ENCODE measurements at places on chromosomes 1 and 21.

DNA sequence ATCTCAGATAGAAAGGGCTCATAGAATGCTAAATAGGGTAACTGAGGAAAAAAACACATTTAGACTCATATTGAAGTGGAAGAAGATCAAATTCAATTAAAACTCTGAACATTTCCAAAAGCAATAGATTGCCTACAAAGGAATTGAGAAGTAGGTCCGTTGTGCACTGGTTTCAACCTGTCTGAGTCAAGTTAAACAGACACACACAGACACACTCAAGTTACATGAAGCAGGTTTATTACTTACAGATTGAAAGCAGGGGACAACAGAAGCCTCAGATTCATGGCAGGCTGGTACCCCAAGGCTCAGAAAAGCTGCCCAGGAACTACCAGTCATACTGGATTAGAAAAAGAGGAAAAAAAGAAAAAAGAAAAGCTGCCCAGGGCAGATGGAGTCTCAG, 20.7 kb upstream of the S100A2 start:
- DNase-seq = no peak

DNA sequence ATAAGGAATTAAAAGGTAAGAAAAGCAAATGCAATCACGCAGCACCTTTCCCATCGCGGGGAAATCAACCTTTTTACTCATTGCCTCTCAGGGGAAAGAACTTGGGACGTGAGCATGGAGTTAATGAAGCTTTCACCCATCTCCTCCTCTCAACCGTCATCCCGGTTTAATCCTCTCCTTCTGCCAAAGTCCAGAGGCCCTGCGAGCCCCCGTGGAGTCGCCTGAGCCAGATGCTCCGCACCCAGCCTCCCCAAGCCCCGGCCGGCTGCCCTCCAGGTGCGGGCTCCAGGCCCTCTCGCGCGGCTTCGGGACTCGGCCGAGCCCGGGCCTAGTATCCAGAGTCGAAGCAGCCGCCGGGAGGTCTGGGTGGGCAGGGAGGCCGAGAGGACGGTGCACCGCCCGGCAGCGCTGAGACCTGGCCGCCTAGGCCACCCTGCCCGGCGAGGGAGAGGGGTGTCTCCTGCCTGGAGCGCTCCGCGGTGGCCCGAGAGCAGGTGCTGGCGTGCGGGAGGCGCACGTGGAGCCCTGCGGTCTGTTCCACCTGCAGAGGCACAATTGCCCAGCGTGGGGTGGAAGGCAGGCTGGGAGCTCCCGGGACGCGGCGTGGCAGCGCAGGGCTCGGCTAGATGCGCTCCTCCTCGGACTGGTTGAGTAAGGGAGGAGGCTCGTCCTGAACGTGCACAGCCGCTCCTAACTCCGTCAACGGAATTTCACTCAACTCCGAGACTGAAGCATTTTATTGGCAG, 218.5 kb downstream of the SDCCAG8 start:
- no peak for DNase-seq

- DNase-seq = no peak
Measured at GRCh38 chr1:180227861-180228647, 2.0 kb upstream of the LHX4 start.

DNA sequence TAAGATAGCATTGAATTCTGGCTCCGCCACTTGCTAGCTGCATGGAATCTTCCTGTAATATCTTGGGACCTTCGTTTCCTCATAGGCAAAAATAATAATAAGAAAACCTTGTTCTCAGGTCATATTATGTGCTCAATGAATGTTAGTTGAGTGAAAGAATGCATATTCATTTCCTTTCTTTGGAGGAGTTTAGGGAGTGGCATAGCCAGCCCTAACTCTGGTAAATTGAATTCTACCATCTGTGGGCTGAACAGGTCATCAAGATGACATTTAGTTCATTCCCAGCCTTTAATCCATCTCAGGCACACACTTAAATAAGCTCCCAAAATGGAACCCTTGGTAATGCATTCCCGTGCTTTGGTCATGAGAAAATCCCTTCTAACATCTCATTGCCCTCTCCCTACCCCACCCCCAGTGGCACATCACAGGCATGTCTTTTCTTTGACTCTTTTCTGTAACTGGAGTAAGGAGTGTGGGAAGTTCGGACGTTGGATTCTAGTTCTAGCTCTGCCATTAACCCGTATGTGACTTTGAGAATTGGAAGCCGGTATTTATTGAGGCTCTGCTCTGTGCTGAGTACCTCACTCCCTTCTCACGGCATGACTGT, 13.2 kb upstream of the MYOG start:
- no peak for DNase-seq

DNA sequence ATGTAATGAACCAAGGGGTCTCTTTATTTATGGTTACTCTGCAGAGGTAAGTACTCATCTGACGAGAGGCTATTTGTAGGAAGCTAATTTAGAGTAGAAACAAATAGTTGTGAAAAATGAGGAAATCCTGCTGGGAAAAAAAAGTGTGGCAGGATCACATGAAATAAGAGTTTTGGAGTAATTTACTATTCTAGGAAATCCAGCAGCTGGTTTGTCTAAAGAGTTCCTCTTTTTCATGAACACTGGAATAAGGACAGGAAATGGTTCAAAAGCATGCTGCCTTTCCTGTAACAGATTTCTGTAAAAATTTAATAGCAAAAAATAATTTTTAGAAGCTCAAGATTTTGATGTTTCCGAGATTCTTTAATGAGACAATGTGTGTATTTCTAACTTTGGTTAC, 177.3 kb downstream of the CHRM3 start:
- DNase-seq = no peak

GRCh38 chr1:44553127-44553758, 121.0 kb downstream of the TMEM53 start:
- DNase-seq = no peak

- no peak for DNase-seq
Measured at GRCh38 chr21:35095859-35096291, 46.8 kb upstream of the RUNX1 start.

- peak; percentile 88 for DNase-seq
Measured at GRCh38 chr1:66944330-66945274, 19.8 kb downstream of the MIER1 start.

DNA sequence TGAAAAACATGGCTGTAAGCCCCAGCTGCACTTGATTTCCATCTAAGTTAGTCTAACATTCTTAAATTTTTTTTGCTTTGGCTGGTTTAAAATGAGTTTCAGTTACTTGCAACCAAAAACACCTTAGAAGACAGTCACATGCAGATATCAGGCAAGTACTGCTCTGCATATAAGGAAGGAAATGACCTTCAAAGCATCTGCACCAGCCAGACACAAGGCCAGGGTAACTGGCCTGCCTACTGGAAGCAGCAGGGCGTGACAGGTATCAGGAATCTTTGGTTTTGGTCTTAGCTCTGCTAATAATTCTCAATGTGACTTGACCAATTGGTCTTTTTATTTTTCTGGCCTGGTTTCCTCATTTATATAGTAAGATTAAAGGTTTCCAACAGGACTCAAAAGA, 33.5 kb downstream of the SCYL3 start:
- DNase-seq = no peak

- no peak for DNase-seq
Measured at GRCh38 chr1:220890602-220891001, 11.4 kb downstream of the HLX start.

GRCh38 chr1:43352881-43353280, 5.9 kb upstream of the CDC20 start:
- no peak for DNase-seq

- no peak for DNase-seq
Measured at GRCh38 chr1:207984831-207985572, 74.1 kb upstream of the CD34 start.

DNA sequence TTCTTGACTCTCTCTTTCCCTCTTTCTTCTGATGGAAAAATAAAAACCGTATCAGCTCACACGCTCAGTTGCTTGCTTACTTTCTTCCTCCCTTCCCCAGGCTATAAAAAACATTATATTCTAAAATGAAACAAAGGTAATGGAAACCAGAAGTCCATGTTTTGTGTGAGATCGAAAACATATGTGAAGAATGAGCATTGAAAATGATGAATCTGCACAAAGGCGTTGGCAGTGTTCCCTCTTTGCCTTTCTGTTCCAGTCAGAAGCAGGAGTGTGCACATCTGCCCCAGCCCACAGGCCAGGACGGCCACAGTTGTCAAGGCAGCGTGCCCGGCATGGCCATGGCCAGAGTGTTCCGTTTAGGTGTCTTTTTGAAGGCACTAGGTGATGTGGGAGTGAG, 185.3 kb upstream of the USP24 start:
- no peak for DNase-seq

DNA sequence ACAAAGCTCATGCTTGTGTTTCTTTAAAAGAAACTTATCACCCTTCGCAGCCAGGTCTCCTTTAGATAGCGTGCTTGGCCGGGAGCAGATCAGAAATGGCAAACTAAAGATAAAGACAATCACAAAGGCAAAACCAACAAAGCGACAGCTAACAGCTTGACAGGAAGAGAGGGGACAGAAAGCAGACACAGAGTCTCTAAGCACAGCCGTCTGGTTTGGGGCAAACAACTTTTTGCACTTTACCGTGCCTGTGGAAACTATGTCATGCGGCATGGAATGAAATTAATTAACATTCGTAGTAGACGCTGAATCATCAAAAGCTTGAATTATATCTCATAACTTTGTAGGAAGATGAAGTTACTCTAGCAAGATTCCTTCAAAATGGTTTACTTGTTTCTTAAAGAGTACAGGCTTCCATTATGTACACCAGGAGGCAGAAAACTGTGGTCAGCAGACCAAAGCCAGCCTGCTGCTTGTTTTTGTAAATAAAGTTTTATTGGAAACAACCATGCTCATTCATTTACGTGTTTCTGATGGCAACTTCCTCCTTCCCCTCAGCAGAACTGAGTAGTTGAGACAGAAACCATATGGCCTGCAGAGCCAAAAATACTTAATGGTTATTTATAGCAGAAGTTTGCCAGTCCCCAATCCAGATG, 183.2 kb downstream of the KIF26B start:
- DNase-seq = no peak

DNA sequence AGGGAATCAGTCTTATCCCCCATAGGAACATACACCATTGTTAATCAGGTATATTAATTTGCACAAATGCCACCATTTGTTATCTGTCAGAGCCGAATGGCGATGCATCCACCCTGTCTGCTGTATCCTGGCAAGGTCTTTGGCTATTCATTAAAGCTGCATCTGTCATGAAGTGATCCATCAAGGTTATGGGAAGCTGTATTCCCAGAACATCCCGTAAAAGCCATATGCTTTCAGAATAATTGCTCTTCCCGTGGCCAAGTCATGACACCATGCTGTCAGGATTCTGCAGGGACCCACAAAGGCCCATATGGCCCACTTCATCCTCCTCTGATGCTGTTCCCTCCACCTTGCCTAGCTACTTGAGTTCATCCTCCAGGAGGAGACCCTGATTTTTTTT, 103.9 kb downstream of the RAVER2 start:
- no peak for DNase-seq

GRCh38 chr1:119375366-119375765, 6.8 kb downstream of the HAO2 start:
- DNase-seq = no peak

DNA sequence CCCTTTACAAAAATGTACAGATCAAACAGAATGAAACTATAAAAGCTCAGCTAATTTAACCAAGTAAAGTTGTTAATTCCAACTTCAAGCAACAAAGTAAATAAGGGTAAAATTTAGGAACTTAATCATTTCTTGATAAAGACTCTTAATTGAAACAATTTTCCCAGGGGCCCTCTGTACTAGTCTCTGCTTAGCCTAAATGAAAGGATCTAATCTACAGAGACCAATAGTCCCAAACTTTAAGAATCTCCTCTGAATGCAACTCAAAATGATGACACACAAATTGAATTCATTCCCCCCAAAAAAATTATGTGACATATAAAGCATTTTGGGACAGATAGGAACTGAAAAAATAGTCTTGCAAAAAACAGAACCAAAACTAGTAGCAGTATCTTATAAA, 16.6 kb downstream of the EYA3 start:
- no peak for DNase-seq

GRCh38 chr1:171935664-171936063, 94.4 kb downstream of the DNM3 start:
- no peak for DNase-seq

DNA sequence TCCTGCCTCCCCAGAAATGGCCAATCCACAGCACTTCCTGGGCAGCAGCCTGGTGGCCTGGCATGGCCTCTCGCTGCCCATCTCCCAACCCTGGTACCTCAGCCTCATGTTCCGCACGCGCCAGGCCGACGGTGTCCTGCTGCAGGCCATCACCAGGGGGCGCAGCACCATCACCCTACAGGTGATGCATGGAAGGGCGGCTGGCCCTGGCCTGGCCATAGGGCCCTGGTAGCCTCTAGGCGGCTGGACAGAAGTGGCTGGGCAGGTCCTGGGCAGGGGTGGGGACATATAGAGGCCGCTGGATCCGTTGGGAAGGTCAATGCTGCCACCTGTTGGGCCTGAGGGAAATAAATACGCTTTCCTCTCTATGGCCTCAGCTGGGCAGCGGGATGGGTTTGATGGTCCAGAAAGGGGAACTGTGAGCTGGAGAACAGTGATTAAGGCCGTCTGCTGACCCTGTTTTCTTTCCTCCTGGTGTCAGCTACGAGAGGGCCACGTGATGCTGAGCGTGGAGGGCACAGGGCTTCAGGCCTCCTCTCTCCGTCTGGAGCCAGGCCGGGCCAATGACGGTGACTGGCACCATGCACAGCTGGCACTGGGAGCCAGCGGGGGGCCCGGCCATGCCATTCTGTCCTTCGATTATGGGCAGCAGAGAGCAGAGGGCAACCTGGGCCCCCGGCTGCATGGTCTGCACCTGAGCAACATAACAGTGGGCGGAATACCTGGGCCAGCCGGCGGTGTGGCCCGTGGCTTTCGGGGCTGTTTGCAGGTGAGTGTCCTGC, 14.4 kb downstream of the CELSR2 start:
- peak; percentile 90 for DNase-seq

- peak; percentile 24 for DNase-seq
Measured at GRCh38 chr1:119475866-119476439, 31.1 kb upstream of the HSD3B1 start.

DNA sequence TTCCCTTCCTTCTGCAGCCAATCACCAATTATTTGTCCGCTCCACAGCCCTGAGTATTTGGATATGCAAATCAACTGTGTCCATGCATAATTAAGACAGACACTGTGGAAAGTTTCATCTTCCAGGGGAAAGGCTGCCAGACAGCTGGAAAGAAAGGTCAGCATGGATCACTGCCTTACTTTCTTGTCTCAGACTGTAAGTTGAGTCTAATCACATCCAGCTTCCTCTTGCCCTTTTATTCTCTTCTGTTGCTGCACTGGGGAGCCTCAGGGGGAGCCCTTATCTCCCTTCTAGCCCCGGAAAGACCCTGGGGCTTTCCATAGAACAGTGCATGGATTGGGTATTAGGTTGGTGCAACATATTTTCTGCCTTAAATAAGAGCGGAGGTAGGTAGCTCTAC, 182.9 kb downstream of the OMA1 start:
- DNase-seq = no peak

GRCh38 chr1:101344745-101345144, 107.9 kb downstream of the S1PR1 start:
- no peak for DNase-seq

- no peak for DNase-seq
Measured at GRCh38 chr1:17539477-17540254, at the start of gene ARHGEF10L. Gene ARHGEF10L (plus strand): TSS chr1:17539698. CDS start chr1:17580596, 40,898 bp downstream.

GRCh38 chr21:42474043-42474831, 21.8 kb downstream of the RSPH1 start:
- DNase-seq = no peak

Measured in dermis microvascular lymphatic vessel endothelial cell (primary cell).